8988T (cell line): ENCODE measurements at places on chromosomes 16 and 17.

GRCh38 chr16:21653571-21653970 is 1.2 kb upstream of the IGSF6 start:
- DNase-seq: no peak

DNA sequence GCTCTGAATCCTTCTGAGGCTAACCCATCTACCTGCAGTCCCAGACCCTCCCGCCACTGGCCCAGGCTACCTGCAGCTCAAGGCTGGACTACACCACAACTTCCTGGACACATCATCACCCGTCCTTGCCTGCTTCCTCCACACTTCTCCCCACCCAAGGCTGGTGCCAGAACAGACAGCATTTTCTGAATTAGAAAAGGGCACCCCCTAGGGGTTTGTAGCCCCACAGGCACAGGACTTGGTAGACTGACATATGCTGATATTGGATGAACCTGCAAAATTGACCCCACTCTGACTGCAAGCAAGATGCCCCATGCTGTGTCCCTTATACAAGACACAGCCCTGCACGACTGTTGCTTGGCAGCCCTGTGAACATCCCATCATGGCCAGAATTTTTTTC is 271.5 kb upstream of the C16orf82 start:
- no peak for DNase-seq

- no peak for DNase-seq
Observed at GRCh38 chr17:77526728-77527350, 386.1 kb downstream of the SEC14L1 start.

DNA sequence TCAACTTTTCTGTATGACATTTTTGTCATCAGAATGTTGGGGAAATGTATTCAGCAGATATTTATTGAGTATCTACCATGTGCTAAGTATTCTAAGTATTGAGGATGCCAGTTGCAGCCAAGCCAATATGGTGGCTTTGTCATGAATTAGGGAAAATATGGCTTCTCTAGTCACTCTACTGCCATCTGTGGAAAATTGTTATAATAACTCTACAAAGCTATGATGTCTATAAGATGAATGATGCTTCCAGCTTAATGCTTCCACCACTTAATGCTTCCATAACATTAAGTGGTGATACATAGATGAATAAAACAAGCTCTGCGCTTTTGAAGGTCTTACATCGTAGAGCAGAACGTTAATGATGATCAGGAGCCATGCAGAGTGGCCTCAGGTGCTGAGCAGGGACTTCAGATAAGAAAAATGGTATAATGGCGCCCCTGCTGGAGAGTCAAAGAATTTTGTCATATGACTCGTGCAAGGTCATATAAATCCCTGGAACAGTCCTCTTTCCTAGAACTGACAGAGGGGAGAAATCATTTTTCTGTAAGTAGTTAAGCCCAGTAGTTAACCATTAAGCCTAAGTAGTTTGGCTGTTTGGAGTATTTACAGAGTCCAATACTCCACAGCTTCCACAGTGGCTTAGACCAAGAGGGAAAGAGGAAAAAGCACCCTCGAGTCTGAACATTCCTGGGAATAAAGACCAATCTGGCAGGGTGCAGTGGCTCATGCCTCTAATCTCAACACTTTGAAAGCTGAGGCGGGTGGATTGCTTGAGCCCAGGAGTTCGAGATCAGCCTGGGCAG is 2.7 kb upstream of the TMIGD1 start:
- DNase-seq: no peak

DNA sequence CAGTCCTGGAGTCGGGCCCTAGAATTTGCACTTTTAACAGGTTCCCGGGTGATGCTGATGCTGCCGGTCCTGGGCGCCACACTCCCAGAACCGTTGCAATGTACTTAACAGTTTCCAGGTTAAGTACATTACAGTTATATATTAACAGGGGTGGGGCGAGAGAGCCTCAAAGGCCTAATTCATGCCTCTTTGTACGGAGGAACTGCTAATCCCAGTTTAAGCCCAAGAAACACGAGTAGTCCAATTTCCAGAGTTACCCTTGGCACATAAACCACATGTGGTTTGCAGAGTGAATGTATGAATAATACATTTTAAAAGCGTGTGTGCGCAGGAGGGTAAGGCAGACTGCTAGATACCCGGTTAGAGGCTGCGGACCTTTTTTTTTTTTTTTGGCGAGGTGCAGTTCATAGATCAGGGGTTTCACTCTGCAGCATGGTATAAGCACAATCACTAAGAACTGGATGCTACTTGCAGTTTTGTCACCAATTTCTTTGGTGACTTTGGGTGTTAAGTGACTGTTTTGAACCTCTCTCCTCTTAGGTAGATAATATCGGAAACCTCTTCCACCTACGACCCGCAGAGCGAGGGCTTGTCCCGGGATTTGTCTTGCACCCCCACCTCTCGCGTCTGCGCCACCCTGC is 713 bp downstream of the COX11 start:
- DNase-seq: no peak
